ENCODE measurements at places on chromosomes 16 and 17.

DNA sequence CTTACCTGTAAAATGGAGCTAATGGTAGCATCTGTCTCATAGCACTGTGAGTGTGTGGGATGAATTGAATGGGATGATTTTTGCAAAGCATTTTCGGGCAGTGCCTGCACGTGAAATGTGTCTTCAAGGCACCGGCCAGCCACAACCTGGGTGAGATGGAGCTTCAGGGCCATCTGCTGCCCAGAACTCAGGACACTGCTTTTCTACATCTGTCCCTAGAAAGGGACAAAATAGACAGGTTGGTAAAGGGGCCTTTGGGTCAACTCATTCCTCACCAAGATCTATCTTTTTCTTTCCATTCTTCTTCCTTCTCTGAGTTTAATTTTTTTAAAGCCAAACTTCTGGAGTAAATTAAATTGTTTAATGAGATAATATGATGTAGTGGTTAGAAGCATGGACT lies 106.5 kb downstream of the UTP18 start:
- no peak for DNase-seq

GRCh38 chr16:346587-346986 lies 5.9 kb downstream of the AXIN1 start:
- DNase-seq: no peak

DNA sequence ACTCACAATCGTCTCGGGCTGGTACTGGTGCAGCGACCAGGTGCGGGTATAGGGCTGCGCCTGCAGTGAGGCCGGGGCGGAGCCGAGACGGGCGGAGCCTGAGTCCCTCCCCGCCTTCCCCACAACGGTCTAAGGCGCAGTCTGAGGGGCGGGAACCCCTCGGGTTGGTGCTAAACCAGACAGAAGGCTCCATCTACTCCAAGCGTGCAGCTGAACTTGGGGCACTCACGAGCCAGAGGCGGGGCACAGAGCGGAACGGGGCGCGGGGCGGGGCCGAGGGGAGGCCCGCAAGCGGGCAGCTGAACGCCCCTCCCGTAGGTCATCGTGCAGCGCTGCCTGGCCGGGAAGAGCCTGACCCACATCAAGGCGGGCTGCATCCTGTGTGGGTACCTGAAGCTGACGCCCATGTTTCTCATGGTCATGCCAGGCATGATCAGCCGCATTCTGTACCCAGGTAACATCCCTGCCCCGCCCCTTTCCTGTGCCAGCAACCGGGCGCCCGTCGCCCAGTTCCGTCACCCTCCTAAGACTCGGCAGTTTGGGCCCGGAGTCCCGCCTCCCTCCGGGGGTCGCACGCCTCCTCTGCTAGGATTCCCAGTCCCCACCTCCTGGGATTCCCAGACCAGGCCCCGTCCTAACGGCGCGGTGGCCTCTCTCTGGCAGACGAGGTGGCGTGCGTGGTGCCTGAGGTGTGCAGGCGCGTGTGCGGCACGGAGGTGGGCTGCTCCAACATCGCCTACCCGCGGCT lies 5.0 kb downstream of the SLC5A2 start:
- no peak for DNase-seq

GRCh38 chr16:58451945-58452401 lies 48.0 kb upstream of the NDRG4 start:
- DNase-seq: no peak

- no peak for DNase-seq
Measured at GRCh38 chr16:57999366-57999970, 1.0 kb downstream of the ZNF319 start.

GRCh38 chr17:78924481-78925151 lies 571 bp downstream of the TIMP2 start:
- no peak for DNase-seq

DNA sequence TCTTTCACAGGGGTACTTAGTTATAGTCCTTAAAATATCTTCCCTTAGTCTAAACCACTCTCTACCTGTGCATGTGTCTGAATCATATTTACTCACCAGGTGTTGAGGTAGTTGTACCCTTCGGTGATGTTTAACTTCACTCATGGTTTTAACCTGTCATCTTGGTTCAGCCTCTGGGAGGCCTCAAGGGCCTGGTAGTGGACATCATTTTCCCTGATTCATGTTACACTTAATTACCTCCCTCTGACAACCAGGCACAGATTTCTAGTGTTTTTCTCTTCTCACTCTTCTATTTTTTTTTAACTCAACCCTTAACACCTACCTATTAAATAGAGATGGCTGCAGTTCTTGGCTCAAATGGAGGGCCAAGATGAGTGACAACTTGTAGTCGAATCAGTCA lies 505.4 kb downstream of the TMEM114 start:
- no peak for DNase-seq

- no peak for DNase-seq
Measured at GRCh38 chr16:62256406-62256805, 220.2 kb upstream of the CDH8 start.

- no peak for DNase-seq
Measured at GRCh38 chr17:78958641-78959127, 21.0 kb downstream of the LGALS3BP start.

- no peak for DNase-seq
Measured at GRCh38 chr17:32813021-32813420, 63.9 kb downstream of the MYO1D start.

DNA sequence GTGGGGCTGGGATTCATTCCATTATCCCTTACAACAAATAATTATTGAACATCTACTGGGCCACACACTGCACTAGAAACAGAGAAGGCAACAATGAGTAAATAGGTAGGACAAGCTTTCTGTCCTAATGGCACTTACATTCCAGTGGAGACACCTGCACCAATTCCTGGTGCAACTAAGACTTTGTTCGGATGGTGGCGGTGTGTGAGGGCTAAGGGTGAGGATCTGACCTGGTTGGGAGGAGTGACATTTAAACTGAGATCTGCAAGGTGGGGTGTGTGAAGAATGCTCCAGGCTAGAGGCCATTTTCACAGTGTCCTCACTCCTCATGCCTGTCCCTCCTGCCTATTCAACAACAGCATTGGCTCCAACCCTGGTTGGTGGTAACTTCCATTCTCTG lies 510.0 kb downstream of the XYLT1 start:
- DNase-seq: no peak

DNA sequence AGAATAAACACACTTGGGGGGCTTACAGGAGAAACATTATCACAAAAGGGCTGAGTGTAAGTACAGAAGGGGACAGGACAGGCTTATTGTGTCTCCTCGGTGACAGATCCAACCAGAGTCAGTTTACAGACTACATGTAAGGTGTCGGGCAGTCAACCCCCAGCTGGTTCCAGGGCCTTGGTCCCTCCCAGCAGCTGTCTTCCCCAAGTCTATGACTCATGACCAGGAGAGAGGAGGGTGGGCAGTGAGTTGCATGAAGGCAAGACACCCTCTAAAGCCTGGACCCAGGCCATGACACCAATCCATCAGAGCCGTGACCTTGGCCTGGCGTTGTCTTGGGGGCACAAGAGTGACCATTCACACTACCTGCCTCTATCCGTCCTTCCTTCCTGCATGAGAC lies 276.2 kb upstream of the CCL2 start:
- DNase-seq: no peak

GRCh38 chr17:17750881-17751280 lies 69.6 kb downstream of the RAI1 start:
- no peak for DNase-seq

GRCh38 chr17:8041979-8042378 lies 3.1 kb downstream of the ALOX15B start:
- DNase-seq: no peak
